ENCODE measurements at places on chromosomes 1 and 21.

DNA sequence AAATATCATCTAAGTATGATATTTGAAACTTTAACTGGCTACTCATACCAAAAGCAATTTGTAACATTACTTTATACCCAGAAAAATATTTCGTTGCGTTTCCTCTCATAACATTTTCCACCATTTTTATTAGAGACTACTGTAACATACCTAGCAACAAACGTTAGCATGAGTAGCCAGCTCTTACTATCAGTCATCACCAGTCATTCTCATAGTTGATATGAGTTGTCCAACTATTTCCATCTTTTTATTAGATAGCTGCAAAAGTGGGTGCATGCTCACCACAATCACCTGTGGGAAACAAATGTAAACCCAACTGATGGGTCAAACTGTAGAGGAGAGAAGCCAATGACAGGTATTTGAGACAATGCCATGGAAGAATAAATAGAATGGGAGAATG lies 114.6 kb downstream of the AKT3 start:
- DNase-seq = no peak

DNA sequence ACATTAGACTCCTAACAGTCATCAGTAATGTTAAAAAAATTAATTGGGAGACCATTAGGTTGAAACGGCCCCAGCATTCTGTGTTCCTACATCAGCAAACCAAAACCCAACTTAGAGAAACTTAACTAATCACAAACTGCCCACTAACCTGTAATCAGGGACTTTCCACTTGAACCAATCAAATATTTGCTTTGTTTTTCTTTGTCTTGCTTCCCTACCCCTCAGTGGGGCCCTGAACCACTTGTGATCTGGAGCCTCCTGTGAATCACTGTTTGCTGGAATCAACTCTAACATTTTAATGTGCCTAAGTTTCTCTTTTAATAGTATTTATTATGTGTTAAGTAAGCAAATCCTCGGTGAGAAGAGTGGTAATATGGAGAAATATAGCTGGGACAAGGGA lies 64.0 kb downstream of the ABCA4 start:
- no peak for DNase-seq

DNA sequence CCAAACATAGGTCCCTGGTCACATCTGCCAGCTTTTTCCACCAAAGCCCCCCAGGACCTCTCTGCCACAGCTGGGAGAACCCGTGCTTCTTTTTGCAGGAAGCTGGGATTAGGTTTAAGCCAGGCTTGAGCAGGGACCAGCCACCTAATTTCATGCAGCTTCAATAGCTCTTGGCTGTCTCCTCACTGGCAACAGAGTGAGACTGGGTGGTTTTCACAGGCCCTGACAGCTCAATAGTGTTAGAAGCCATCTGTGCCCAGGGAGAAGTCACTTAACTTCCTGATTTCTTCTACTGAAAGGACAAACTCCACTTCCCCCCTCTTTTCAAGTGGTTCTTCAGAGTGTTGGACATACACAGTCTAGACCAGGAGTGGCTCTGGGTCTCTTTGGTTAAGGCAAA lies 20.4 kb upstream of the SRSF4 start:
- DNase-seq = no peak

DNA sequence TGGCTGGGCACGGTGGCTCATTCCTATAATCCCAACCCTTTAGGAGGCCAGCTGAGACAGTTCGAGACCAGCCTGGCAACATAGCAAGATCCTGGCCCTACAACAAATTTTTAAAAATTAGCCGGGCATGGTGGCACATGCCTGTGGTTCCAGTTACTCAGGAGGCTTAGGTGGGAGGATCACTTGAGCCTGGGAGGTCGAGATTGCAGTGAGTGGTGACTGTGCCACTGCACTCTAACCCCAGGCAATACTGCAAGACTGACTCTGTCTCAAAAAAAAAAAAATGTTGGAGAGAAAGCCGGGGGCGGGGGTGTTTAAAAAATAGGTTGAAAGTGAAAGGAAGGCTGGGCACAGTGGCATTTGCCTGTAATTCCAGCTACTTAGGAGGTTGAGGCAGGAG lies 16.5 kb downstream of the CLDN19 start:
- no peak for DNase-seq

GRCh38 chr1:182703539-182703938 lies 19.2 kb upstream of the RGS8 start:
- peak; percentile 5 for DNase-seq

DNA sequence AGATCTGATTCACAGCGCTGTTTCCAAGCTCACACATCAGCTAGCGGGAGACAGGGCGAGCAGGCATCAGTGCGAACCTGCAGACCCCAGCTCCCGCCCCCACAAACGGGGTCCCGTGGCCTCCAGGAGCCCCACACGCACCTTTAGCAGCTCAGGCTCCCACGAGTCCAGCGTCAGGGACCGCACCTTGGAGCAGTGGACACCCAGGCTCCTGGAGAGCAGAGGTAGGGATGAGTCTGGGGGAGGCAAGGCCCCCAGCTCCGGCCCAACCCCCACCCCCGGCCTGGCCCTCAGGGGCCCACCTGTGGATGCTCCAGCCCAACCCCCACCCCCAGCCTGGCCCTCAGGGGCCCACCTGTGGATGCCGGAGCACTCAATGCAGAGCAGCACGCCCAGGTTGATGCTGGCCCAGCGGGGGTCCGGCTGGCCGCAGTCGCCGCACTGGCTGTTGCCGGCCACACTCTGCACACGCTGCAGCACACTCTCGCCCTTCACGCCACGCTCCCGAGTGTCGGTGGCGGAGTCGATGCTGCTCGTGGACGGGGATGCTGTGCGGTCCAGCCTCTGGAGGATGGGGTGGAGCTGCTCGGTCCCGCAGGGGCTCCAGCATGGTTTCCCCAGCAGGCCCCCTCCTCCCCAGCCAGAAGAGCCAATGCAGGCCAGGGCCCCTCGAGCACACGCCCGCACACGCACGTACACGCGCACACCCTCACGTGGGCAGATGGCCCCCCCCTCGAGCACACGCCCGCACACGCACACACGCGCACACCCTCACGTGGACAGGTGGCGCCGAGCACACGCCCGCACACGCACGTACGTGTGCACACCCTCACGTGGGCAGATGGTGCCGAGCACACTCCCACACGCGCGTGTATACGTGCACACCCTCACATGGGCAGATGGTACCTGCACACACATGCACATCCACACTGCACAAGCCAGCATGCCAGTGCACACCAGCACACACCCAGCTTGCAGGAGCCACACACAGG lies 11.4 kb downstream of the ACAP3 start:
- no peak for DNase-seq

- DNase-seq = no peak
These were observed 41.2 kb downstream of the CDCP2 start for GRCh38 chr1:54111624-54112023.

- DNase-seq = no peak
These were observed 3.7 kb downstream of the RNF19B start for GRCh38 chr1:32960819-32961355.

- DNase-seq = no peak
These were observed at the start of gene IVL for GRCh38 chr1:152907686-152908601. IVL (plus strand) TSS chr1:152908546; CDS start chr1:152909798, 1,252 bp downstream.

DNA sequence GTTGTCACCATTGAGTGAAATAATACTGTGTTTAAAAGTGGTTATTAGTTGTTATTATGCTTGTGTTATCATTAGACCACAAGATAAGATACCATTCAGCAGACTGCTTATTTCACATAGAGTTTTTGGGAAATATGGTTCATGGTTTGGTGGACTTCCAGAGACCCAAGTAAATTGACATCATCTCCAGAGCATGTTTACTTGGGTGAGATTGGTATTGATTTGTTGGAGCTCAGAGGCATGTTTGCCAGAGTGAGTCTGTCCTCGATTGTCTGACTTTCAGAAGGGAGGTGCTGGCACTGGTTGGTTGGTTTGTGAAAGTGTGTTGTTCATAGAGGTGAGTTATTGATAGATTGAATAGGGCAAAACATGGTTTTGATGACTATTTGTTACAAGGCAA lies 291.4 kb downstream of the TGFB2 start:
- DNase-seq = no peak

GRCh38 chr1:39907528-39908453 lies 6.1 kb upstream of the MYCL start:
- DNase-seq = no peak

DNA sequence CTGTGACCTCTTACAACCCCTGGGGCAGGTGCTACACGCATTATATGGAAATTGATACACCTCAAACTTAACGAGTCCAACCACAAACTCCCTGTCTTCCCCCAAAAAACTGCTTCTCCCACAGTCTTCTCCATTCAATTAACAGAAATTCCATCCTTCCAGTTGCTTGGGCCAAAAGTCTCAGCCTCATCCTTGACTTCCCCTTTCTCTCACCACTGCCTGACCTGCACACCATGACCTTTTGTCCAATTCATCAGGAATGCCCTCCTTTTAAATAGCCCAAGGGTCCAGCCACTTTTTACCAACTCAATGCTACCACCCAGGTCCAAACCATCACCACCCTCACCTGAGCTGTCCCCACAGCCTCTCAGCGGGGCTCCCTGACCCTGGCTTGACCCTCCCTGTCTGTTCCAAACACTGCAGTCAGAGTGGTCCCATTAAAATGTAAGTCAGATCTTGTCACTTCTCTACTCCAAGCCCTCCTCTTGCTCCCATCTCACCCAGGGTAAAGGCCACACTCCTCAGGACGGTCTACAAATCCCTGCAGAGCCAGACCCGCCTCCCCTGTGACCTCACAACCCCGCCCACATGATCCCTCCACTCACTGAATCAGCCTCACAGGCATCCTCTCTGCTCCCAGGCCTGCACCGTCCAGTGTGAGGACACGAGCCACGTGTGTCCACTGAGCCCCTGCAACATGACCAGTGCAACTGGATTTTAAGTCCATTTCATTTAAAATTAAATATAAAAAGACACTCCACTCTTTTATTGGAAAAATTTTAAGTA lies 18.5 kb downstream of the KCNN3 start:
- DNase-seq = no peak

DNA sequence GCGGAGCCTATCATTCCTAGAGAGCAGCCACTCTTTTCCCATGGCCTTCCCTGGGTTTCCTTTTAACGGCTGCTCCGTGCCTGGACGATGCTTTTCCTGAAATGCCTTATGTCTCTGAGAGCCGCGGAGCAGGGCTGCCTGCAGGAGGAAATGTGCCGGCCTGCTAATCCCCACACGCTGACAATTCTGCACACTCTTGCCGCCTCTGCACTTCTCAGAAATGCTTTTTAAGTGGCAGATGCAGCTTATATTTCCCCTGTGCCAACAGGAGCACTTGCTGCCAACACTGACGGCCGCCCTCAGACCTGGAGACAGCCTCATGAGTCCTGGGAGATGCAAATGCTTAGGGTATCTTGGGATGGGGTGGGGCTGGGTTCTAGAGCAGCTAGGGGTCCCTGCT lies 253.2 kb downstream of the GRIK3 start:
- DNase-seq = peak; percentile 34

DNA sequence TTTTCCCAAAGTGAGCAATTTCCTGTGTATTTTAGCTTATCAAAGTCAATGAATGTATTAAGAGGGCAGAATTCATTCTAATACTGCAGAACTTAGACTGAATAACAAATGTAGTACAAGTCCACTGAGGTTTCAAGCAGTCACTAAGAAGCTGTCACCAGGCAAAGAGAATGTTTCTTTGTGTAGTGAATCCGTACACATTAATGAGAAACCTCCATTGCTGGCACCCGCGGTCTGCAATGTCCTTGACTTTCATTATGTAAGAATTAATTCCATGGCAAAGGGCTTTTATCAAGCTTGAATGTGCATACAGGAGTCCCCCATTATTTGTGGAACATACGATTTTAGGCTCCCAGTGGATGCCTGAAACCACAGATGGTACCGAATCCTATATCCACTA lies 719.5 kb upstream of the TMPRSS15 start:
- DNase-seq = no peak

GRCh38 chr1:169260478-169261151 lies 107.0 kb downstream of the NME7 start:
- DNase-seq = no peak

DNA sequence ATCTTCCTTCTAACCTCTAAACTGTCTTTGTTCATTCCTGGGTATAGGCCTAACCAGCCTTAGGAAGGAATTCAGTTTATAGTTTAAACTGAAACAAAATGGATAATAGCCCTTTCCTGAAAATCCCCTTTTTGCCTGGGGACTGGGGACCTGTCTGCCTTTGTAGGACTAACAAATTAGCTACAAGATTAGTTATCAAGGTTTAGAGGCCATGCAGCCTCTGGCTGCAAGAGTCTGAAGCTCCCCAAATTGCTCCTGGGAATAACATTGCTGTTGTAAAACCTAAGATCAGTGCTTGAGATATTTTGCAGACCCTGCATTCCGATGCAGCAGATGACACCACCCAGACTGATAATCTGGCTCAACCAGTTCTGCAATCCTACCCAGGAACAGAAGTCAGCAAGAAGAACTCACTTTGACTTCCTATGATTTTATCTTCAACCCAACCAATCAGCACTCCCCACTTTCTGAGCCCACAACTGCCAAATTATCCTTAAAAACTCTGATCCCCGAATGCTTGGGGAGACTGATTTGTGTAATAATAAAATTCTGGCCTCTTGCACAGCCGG lies 96.6 kb upstream of the ETV3 start:
- DNase-seq = no peak

DNA sequence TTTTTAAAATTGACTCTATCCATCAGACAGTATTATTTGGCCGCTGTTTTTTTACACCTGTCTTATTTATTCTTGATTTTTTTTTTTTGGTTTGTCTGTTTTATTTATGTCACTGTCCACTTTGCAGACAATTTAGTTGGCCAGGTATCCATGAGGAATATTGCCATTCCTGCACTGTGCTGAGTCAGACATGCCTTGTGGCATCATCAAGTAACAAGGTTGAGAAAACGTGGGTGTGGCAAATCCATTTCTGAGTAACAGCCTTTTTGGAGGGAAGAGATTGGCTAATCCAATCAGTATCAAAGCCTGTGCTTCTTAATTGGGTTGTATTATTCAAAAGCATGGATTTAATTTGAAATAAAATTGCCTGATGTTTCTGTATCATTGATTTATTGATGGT lies 463.1 kb downstream of the USP25 start:
- DNase-seq = no peak

GRCh38 chr1:119091618-119092017 lies 48.8 kb downstream of the WARS2 start:
- DNase-seq = no peak

- no peak for DNase-seq
These were observed 1.8 kb upstream of the EXTL1 start for GRCh38 chr1:26019641-26020315.

DNA sequence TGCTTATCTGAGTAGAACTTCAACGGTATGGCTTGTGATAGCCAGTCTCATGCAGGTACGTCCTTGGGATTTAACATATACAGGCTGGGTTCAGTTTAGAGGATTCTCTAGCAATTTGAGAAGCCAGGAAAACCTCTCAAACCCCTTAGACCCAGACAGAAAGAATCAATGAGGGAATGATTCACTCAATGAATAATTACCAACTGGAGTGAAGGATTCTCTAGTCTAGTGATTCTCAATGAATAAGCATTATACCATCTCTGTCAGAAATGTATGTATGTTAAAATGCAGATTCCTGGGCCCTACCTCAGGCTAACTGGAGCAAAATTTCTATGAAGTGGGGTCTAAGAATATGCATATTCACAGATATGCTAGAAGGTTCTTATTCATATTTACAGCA lies 54.5 kb upstream of the APP start:
- no peak for DNase-seq
